ENCODE measurements at places on chromosomes 7 and 10. TPM values are rescaled to one million over a fixed set of nuclear protein-coding genes. Genes with fewer than 3 reads are reported as not detected.

The CYP2C8 gene
- not detected for total RNA-seq

The EBF3 gene
- total RNA-seq, result not detected

The CCDC186 gene
- total RNA-seq, result 44.8 TPM

The MYOF gene
- total RNA-seq, result 1.6 TPM

The NRG3 gene
- not detected for total RNA-seq

The ATOH7 gene
- not detected for total RNA-seq

The CLEC2L gene
- 2.6 TPM for total RNA-seq

GRCh38 chr10:67596641-67597040 lies 99.4 kb downstream of the CTNNA3 start:
- no peak for DNase-seq

- no peak for DNase-seq
Observed at GRCh38 chr7:83613232-83613631, 35.7 kb downstream of the SEMA3E start.

GRCh38 chr10:108252771-108253170 lies 1088.3 kb upstream of the SORCS1 start:
- DNase-seq, result no peak

- no peak for DNase-seq
Observed at GRCh38 chr7:100567751-100568175, 5.9 kb downstream of the SAP25 start.

- DNase-seq, result no peak
Observed at GRCh38 chr10:122471531-122472177, 10.3 kb downstream of the HTRA1 start.

GRCh38 chr7:116584721-116585120 lies 59.9 kb downstream of the CAV1 start:
- DNase-seq, result no peak

DNA sequence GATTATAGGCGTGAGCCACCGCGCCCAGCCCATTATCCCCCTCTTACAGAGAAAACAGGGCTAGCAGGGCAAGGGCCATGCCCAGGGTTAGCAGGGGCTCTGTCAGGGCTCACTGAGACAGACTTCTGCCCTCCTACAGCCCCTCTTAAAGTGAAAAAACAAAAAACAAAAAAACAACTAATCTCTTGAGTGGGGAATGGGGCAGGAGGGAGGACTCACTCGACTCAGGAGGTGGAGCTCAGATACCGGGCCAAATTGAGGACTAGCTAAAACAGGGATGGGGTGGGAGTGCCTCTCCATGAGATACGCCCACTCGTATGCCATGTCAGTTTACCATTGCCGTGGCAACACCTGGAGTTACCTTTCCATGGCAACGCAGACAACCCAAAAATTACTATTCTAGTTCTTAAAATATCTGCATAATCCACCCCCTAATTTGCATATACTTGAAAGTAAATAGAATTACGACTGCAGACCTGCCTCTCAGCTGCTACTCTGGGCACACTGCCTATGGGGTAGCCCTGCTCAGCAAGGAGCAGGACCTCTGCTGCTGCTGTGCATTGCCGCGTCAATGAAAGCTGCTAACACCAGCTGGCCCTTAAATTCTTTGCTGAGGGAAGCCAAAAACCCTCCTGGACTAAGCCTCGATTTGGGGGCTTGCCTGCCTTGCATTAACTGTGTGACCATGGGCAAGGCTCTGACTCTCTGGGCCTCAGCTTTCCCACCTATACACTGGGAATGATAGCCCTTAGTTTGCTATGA lies 13.4 kb downstream of the SSC4D start:
- no peak for DNase-seq

DNA sequence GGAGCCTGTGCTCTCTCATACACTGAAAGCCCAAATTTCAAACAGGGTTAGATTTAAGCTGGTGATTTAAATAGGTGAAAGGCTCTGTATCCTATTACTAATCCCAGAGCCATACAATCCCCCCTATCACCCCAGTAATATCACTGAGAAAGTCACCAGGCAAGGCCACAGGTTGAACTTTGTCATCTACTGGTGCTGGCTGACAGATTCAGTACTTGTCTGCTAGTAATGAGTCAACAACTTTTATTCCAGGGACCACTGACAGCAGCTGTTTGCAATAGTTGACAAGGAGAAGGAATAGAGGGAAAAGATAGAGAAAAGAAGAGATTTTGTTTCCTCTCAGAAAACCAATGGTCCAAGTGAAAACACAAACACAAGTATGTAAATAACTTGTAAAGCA lies 10.4 kb downstream of the ASB15 start:
- DNase-seq, result no peak

- DNase-seq, result no peak
Observed at GRCh38 chr10:107701943-107702342, 537.4 kb upstream of the SORCS1 start.

DNA sequence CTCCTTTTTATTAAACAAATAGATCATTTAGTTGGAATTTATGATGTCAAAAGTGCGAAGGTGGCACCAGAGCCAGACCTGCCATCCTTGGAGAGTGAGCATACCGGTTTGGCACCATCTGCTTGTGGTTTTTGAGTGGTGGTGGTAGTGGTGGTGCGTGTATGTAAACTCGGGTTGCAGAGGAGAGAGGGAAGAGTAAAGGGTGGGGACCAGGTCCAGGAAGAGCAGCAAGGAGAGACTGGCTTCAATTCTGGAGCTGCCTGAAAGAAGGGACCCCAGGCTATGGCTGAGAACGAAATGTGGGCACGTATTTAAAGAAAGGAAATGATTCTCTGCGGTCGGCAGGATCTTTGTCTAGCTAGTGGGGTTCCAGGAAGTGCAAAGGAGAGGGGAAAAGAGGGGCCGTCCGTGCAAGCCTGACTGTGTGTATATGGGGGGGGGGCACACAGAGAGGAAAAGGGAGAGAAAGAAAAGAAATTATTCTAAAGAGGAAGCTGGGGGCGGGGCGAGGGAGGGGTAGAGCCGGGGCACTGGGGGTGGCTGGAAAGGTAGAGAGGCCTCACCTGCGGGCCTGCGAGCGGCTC lies 448 bp upstream of the GOLGA7B start:
- DNase-seq, result no peak

GRCh38 chr10:94042001-94042833 lies 48.5 kb downstream of the PLCE1 start:
- DNase-seq, result no peak

DNA sequence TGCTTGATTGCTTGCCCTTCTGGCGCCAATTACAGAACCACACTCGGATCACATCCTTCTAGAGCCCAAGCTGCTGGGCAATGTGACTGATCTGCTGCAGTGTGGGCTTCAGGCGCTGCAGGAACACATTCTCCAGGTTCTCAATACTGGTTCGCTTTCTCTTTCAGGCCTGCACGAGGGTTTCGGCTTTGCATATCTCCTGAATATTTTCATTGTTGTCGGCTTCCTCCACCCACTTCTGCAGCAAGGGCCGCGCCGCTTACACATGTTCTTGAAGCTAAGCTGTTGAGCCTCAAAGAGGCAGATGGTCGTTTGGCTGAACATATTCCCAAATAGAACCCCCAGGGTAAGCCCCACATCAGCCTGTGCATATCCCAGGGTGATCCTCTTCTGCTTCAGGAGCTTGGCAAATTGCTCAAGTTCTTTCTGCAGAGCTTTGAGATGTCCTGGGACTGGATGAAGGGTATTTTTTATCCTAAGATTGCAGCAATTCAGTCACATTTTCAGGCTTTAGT lies 64.6 kb downstream of the HERC4 start:
- DNase-seq, result no peak

GRCh38 chr7:22855049-22855392 lies 32.4 kb upstream of the TOMM7 start:
- no peak for DNase-seq

DNA sequence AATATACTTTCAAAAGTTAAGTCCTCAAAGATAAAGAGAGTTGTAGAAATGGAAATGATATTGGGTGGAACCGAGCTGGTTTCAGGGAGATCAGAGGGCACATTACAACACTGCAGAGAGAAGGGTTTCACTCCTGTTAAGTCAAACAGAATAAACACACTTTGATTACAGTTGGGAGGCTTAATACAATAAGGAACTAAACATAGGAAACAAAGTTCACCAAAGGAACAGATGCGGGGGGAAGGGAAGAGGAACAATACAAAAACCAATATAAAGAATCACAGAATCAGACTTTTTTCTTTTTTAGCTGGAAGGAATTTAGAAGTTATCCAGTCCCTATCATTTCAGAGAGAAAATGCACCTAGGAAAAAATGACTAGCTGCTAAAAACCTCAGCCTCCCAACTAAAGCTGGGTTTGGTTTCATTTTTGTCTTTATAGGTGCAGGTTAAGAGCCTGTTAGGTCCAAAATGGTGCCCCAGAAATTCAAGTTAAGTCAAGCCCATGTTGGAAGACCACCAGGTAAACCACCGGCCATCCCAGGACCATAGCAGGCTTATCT lies 81.9 kb downstream of the DNMBP start:
- DNase-seq, result no peak

DNA sequence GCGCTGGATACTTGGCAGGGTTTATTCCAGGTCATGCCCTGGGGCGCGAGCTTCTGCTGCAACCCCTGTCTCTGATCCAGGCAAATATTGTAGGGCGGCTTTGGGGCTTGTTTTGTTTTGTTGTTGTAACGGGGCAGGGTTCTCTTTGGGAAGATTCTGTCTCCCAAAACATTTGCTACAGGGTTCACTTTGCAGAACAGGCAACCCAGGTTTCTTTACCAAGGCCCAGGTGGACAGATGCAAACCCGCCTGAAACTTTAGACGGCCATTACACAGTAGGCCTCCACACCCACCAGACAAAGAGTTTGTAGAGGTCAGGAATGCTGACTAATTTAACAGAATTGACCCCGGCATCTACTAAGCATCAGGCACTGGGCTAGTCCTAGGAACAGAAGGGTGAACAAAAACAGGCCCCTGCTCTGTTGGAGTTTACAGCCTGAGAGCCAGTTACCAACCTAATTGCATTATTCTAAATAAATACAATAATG lies 567 bp upstream of the CDCA7L start:
- DNase-seq, result no peak

DNA sequence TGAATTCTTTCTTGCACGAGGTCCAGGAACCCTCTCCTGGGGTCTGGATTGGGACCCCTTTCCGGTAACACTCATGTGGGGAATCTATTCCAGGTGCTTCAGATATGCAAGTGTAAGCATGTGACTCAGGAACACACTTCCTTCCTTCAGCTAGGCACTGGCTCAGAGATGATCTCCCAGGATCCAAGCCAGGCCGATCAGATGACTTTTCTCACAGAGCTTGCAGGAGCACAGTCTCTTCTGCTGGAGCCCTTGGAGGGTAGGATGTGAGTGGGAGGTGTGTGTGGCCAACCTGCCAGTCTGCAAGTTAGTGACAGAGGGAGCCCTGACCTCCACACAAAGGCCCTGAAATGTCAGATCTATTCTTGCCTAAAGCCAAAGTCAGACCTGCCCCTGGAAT lies 108.3 kb downstream of the CPXM2 start:
- DNase-seq, result no peak

DNA sequence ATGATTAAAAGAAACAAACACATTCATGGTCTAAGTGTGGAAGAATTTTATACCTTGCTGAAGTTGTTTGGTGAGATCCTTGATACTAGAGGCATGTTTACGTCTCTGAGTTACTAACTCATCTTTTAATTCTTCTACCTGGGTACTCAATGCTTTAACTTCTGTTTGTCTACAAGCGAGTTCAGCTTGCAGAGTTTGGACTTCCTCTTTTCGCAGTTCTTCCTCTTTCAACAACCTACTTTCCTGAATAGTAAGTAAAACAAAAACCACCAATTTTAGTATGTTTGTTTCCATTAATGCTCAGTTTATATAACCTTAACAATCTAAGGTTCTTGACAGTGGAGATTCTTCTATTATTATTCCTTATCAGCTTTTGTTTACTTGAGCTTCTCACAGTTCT lies 42.9 kb downstream of the CCDC186 start:
- DNase-seq, result no peak

- no peak for DNase-seq
Observed at GRCh38 chr10:119292968-119293760, 85.8 kb downstream of the GRK5 start.

DNA sequence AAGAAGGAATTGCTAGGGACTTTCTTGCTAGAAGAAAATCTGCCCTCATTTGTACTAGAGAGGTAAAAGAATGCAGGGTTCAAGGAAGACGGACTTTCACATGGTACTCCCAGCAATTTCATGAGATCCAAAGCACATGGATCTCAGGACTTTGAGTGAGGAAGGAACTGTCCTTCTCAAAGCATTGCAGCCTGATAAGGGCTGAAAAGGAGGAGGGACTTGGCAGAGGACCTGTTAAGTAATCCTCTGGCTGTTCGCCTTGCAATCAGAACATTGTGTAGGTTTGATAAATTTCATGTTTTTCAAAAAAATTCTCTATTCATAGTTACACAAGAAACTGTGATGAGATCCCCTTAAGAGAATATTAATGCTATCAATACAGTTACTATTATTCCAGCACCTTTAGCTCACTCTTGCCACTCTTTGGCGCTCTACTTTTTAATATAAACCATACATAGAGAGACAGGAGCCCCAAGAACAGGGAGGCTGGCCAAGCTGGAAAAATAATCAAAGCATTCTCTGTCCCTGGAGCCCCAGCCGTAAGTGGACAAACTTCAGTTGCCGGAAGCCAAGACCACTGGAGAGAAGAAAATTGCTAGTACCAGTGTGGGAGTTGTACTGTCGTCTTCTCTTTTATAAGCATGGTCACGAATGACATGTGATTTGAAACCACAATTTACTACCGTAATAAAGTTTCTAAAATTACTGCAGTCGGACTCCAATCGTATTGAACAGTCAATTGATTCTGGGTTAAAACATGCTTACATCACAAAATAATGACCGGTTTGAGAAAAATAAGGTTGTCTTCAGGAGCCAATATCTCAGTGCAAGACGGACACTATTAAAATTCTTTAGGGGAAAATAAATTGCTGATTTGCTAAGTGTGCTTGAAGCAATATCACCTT lies 424.4 kb downstream of the SDK1 start:
- DNase-seq, result no peak

- no peak for DNase-seq
Observed at GRCh38 chr10:113647812-113648211, 16.0 kb downstream of the NRAP start.

DNA sequence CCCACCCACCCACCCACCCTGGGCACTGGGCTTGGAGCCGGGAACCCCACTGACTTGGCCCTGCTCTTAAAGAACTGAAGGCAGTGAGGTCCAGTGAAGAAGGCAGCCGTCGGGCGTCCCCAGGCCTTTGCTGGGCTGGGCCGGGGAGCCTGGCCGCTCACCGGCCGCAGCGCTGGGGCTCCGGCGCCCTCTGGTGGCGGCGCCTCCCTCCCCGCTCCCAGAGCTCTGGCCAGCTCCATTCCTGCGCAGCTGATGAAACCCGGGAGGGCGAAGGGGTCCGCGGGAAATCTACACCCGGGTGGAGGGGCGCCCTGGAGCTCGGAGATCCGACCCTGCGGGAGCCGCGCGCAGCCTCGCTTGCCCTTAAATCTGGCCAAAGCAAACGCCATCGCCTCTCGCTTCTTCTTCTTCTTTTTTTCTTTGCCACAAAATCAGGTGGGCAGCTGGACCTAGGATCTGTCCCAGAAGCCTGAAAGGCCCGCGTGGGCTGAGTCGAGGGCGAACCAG lies 1.7 kb upstream of the CXCL12 start:
- no peak for DNase-seq

DNA sequence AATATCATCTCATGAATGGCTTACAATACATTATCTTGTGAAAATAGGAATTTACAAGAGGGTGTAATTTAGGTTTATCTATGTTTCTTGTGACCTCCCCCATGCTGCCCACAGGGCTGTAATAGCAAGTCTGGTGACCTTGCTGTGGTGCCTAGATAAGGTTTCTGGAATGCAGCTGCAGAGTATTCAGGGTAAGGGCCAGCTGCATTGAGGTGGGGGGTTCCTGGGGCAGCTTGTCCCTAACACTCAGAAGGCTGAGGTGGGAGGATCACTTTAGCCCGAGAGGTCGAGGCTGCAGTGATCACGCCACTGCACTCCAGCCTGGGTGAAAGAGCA lies 5.3 kb upstream of the DHTKD1 start:
- DNase-seq, result no peak
